ENCODE measurements at places on chromosomes 16 and 17. TPM values are rescaled to one million over a fixed set of nuclear protein-coding genes. Genes with fewer than 3 reads are reported as not detected.

DNA sequence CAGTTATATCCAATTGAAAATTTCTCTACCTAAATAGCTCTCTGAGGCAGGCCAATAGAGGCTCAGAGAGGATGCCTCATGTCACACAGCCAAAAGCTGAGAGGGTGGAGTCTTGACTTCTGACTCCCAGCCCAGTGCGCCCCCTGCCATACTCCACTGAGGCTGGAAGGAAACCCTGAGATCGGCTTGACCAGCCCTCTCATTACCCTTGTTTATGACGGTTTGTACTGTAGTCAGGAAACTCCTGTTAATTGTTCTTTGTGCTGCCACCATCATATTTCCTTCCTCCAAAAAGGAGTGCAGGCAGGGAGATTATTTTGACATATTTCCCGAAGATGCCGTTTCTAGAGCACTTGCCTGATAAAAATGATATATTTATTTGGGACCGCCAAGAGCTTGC is 107.9 kb downstream of the AIPL1 start:
- DNase-seq = peak; percentile 53

DNA sequence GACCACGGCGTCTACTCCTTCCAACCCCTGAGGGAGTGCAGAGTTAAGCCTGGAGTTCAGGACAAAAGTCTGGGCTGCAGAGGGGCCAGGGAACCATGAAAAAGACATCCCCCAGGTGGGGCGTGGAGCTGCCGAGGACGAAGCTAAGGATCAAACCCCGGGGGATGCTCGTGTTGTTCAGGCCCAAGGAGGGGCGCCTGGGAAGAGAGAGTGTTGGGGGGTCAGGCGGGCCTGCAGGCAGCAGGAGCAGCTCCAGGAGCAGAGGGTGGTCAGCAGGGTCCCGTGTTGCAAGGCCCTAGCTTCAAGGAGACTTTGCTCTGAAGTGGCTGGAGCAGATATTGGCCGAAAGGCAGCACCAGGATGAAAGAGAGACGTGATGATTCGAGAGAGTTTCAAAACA is 26.7 kb downstream of the NECAB2 start:
- DNase-seq = no peak

- peak; percentile 94 for DNase-seq
These were observed 16.1 kb downstream of the GDE1 start for GRCh38 chr16:19505600-19506303.

GRCh38 chr17:27810211-27810901 is 10.0 kb upstream of the NOS2 start:
- DNase-seq = no peak

- DNase-seq = no peak
These were observed 167.2 kb downstream of the C16orf78 start for GRCh38 chr16:49540836-49541235.

- no peak for DNase-seq
These were observed 167.4 kb upstream of the CACNG5 start for GRCh38 chr17:66667491-66668030.

- DNase-seq = no peak
These were observed 23.0 kb downstream of the NPTX1 start for GRCh38 chr17:80453126-80453997.

DNA sequence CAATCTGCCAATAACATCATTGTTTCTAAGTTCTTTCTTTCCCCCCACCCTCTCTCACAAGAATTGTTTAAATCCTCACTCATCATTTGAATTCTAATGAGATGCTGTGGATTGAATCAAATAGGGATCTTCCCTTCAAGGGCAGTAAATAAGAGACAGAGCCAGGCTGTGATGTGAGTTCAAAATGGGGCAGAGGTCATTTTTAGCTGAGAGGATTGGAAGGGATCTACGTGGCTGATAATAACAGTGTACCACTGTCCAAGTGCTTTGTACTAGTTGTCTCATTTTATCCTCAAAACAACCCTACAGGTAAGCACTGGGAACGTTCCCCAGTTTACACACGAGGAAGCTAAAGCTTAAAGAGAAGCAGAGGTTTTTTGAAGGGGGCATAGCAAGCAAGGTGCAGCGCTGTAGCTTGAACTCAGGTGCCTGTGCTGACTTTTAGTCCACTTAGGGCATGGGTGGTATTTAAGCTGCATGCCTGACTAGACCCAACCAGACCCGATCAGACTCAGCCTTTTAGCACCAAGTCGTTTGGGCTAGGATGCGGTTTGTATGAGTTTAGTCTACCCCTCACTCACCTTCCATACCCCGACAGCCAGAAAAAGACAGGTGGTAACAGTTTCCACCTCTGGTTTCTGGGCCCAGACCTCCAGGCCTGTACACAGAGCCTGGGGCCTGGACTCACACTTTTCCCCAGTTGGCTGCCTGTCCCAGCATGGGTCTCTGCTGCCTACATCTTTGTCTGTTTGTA is 39.2 kb upstream of the CCR7 start:
- DNase-seq = no peak

DNA sequence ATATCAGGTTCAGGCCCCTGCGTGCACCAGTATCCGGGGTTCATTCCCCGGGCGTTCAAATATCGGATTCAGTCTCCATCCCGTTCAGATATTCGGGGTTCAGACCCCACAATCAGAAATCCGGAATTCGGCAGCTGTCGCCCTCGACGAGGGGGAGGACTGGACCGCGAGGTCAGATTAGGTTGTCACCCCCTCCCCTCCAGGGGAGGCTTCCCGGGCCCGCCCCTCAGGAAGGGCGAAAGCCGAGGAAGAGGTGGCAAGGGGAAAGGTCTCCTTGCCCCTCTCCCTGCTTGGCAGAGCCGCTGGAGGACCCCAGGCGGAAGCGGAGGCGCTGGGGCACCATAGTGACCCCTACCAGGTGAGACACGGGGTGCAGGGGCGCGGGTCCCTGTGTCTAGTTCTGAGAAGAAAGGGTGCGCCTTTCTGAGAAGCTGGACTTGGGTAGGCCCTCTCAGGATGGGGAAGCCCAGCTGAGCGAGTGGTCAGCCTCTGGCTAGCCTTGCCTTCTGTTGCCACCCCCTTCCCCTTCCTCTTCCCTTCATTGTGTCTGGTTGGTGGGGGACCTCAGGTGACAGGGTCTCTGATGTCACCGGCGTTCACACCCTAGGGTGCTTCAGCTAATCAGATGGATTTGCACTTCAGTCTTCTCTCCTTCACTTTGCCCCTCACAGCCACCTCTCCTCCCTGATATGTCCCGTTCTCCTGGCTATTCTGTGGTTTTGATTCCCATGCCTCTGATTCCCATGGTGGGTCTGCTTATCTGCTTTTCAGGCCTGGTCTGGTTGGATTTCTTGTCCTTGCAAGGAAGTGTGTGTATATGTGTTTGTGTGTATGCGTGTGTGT is 844 bp downstream of the TAOK2 start:
- peak; percentile 93 for DNase-seq

GRCh38 chr16:80938004-80938878 is 68.4 kb downstream of the CMC2 start:
- peak; percentile 99 for DNase-seq

- DNase-seq = no peak
These were observed 113.2 kb downstream of the CDYL2 start for GRCh38 chr16:80691111-80691741.

GRCh38 chr16:31451681-31452351 is 7.5 kb upstream of the ARMC5 start:
- DNase-seq = no peak

The TNK1 gene
- total RNA-seq = 2.3 TPM

The PIK3R6 gene
- not detected for total RNA-seq

The CACNA1G gene
- total RNA-seq = not detected

The NSMCE1 gene
- 36.4 TPM for total RNA-seq

The DNAI2 gene
- total RNA-seq = 0.13 TPM
